ENCODE measurements at places on chromosomes 11 and 22. TPM values are rescaled to one million over a fixed set of nuclear protein-coding genes. Genes with fewer than 3 reads are reported as not detected.

Gene RASL10A
- 4.3 TPM for total RNA-seq

DNA sequence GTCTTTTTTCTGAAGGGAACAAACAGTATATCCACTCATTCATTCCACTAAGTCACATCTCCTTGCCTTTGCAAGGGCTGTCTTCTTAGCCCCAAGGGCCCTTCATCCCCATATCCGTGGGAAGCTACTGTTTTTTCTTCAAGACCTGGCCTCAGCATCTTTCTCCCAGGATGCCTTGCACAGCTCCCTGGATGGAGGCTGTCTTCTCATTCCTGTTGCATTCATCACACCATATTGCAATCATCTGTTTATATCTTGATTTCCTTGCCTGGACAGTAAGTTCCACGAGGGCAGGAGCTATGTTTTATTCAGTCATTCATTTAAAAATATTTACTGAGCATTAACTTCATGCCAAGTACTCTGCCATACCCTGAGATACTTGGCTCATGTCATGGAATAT lies 29.3 kb upstream of the NECTIN1 start:
- no peak for DNase-seq

GRCh38 chr11:126418887-126419286 lies 63.4 kb downstream of the ST3GAL4 start:
- DNase-seq = no peak

DNA sequence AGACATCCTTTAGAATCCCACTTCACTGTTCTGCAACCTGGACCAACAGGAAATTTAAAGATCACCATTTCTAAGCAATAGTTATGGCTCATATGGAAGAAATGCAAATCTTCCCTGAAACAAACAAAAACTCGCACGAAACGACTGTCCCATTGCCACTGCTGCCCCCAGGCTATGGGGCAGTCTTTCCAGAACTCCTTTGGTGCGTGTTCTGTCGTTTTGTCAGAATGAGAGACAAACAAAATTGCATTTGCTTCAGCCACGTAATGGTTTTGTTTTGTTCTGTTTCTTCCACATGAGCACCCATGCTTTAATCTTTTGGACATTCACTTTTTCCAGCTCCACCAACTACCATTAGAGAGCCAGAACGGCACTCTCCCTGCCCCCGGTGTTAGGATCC lies 10.8 kb upstream of the FBLN1 start:
- no peak for DNase-seq

- DNase-seq = peak; percentile 77
These were observed 78.0 kb upstream of the PPARA start for GRCh38 chr22:46072110-46072881.

GRCh38 chr22:44828193-44828592 lies 75.8 kb downstream of the ARHGAP8 start:
- no peak for DNase-seq

Data from heart right ventricle (tissue), 16 donors.